ENCODE measurements at places on chromosomes 13 and 19. TPM values are rescaled to one million over a fixed set of nuclear protein-coding genes. Genes with fewer than 3 reads are reported as not detected.

Gene NLRP4
- not detected for total RNA-seq

Gene C19orf18
- total RNA-seq = 1.5 TPM

Gene ZNF626
- total RNA-seq = 18.9 TPM

Gene GIPC3
- 0.19 TPM for total RNA-seq

Gene CDX2
- 2.4 TPM for total RNA-seq

Gene ZNF85
- total RNA-seq = 24.4 TPM

Gene ANO8
- total RNA-seq = 37.4 TPM

Gene MEF2B
- total RNA-seq = 1.4 TPM

Gene ZNF345
- 8.7 TPM for total RNA-seq

Gene PCDH20
- 0.18 TPM for total RNA-seq

Gene SHANK1
- 6.8 TPM for total RNA-seq

Gene ZNF730
- 26.2 TPM for total RNA-seq

Gene SERTM1
- total RNA-seq = not detected

Data from neural crest cell (in vitro differentiated cells).